ENCODE measurements at places on chromosomes 2 and 18.

GRCh38 chr18:58148954-58149471 lies 105.0 kb downstream of the NEDD4L start:
- DNase-seq, result no peak

DNA sequence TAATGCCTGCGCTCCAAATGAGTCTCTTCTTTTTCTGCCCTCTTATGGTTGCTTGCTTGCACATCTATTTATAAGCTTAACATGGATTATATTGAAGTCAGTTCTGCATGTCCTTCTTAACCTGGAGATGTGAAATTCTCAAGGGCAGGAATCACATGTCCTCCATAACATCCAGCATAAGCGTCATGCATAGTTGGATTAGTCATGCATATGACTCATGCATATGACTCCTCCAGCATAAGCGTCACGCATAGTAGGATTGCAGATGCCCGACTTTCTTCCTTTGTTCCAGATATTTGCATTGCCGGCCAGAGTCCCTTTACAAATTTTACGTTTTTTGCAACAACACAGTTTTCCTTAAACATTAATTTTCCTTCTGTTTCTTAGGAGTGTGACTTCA lies 308.6 kb downstream of the TGIF1 start:
- no peak for DNase-seq

DNA sequence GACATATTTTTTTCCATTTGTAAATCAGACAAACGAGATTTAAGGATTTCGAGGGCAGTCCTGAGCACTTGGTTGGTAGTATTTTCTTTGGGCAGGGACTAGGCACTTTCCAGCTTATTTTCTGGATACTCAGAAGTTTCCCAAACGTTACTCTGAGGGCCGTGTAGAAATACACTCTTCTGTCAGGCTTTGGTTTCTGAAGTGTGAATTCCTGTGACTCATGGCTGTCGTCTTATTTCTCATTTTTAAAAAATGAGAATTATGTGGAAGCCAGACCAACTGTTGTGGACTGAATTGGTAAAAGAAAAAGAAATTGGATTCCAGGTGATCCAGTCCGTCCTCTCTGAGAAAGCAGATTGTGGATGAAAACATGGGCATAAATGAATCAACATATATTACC lies 658.6 kb upstream of the FANCL start:
- no peak for DNase-seq

- DNase-seq, result no peak
Observed at GRCh38 chr18:25121442-25121841, 230.5 kb downstream of the ZNF521 start.

DNA sequence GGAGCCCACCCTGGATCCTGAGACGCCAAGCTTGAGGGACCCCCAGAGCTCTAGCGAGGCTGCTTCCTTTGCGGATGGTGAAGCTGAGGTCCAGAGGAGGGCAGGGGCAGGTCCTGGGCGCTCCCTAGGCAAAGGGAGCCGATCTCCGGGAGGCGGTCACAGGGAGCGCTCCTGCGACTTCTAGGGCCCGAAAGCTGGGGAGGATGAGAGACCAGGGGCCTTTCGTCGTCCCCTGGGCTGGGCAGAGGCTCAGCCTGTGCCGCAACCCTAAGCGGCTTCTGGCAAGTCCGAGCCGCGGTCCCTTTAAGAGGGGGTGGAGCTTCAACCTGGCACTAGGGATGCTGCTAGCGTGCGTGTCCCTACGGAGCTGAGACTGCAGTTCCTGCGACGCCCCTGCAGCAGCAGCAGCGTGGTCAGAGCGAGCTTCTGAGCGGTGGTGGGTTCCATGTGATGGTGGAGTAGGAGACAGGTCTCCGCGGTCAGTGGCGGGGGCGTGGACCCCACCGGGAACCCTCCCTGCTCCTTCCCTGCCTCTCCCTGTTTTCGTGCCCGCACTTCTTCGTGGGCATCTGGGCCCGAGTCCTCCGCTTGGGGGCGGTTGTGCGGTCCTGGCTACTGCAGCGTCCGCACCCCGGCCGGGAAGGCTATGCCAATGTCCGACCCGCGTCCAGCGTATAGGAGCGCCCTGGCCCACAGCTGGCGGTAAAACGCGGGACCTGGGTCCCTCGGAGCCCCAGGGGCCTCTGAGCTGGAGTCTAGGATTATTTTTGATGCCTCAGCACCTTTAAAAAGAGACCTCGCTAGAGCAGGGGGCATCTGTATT lies 154.6 kb downstream of the CCDC74A start:
- peak; percentile 91 for DNase-seq

DNA sequence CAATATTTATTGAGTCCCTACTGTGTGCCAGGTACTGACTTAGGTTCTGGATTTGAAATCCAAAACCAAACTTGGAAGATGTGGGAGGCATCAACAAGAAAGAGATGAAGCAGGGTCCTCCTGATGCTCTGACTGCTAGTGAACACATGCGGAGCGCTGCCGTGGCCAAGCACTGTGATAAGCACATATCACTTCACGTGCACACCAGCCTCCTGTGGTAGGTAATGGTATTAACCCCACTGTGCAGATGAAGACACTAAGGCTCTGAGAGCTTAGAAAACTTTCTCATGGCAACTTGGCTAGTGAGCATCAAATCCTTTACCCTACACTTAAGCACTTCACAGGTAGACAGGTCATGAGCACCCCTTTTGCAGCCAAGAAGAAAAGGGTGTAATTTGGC lies 216.1 kb downstream of the HAUS1 start:
- no peak for DNase-seq

DNA sequence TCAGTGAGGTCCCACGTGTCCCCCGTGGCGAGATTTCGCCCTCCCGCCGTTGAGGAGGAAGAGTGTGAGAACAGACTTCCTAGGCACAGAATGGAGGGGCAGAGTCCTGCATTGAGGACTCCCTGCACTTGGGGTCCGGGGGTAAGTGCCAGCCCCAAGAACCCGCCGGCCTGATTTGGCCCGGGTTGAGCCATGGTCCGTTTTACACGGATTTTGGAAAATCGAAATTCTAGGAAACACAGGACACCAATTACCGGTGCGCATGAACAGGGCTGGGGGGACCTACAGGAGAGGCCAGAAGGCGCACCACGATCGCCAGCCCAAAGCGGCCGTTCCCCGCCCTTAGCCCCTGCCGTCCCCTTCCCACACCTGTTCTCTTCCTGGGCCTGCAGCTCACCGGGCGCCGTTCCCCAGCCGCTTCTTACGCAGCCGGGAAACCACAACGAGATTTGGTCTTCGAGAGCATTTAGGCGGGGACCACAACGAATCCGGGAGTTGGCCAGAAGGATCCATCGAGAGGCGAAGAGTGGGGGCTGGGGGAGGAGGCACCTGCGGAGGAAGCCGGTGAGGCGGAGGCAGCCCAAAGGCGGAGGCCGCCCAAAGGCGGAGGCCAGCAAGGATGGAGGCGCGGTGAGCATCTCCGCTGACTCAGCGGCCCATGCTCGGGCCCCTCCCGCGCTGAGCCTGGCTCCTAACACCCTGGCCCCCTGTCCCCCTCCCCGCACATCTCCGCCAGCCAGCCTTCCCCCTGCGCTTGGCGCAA lies 464 bp upstream of the TLX2 start:
- no peak for DNase-seq

DNA sequence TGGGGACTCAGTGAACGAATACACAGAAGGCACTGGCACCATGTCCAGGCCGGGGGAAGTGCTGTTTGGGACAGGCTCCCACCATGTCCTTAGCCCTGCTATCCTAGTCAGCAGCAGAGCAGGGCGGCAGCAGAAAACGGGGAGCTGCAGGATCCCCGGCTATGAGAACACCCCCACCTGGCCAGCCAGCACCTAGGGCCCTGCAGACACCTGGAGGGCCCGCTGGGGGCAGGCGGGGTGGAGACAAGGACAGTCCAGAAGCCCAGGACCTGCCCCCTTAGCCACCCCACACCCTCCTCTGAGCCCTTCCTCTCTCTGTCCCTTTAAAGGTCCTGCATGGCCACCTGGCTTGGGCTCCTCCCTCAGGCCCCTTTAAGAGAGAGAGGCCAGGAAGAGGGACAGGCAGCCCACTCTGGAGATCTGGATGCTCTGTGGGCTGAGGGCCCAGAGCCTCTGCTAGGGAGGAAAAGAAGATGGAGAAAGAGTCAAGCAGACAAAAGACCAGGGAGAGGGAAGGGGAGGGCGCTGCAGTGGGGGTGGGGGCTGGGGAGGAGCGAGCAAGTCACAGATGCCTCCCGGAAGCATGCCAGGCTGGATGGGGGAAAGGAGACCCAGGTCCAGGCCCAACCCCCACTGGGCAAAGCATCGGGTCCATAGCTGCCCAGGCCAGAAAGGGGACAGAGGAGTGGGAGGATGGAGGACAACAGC lies 48.6 kb downstream of the BIN1 start:
- no peak for DNase-seq

- DNase-seq, result peak; percentile 22
Observed at GRCh38 chr2:215002500-215002899, 135.9 kb downstream of the ABCA12 start.

DNA sequence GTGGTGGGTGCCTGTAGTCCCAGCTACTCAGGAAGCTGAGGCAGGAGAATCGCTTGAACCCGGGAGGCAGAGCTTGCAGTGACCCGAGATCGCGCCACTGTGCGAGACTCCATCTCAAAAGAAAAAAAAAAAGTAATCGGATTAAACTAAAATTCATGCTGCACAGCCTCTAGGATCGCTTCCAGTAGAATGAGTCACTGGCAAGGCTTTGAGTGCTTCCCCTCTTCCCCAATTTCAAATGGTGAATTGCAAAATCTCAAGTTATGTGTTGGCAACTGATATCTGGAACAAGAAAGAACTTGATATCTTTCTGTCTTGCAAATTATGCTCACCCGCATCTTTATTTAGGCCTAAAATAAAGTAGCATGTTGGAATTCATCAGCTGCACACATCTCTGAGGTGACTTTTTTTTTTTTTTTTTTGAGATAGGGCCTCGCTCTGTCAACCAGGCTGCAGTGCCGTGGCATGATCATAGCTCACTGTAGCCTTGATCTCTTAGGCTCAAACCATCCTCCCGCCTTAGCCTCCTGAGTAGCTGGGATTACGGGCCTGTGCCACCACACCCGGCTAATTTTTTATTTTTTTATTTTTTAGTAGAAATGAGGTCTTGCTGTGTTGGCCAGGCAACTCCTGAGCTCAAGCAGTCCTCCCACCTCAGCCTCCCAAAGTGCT lies 12.7 kb downstream of the TTC39C start:
- peak; percentile 73 for DNase-seq

DNA sequence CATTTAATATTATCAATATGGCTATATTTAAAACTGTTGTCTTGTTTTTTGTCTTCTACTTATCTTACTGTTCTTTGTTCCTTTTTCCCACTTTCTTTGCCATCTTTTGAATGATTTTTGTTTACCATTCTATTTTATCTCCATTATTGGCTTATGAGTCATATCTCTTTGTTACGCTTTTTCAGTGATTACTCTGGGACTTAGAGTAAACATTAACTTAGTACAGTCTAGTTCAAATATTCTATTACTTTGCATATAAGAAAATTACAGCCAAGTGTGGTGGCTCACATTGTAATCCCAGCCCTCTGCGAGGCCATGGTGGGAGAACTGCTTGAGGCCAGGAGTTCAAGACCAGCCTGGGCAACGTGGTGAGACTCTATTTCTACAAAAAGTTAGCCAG lies 26.1 kb downstream of the ADCY3 start:
- no peak for DNase-seq

- no peak for DNase-seq
Observed at GRCh38 chr2:166373951-166374350, 1.8 kb downstream of the SCN9A start.

DNA sequence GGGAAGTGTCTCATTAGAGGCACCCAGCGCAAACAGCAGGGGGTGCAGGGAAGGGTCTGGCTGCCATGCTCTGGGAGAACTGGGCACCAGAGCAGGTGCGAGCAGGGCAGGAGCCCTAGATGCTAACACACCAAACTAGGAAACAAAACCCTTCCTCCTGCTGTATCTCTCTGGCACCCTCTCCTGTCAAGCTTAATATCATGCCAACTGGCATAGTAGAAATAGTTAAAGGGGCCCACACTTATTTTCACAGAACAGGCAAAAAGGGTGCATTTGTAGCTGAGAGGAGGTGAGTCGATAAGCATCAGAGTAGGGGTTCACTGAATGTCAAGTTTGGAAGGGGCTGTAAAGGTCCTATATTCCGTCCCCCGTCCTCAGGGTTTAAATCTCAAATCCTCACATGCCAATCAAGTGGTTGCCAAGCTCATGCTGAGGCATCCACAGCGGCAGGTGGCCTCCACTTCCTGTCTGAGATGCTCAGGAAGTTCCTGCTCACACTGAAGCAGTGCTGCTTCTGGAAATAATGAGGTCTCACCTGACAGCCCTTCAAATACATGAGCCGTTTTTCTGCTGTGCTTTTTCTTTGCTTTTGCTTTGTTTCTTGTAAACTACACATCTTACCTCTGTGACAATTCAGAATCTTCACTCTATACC lies 14.9 kb upstream of the ACKR3 start:
- DNase-seq, result no peak

DNA sequence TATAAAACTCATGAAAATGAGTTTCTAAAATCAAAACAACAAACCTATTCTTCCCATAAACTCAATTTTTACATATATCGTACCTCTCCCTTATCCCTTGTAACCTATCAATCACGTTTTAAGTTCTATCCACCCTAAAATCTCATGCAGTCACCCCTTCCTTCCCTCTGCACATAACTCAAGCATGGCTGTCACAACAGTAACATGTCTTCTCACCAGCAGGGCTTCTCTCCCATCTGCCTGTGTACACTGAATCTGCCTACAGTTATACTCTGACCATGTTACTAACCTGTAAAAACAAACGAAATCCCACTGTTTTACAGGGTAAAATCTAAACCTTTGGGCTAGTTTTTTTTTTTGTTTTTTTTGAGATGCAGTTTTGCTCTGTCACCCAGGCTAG lies 68.2 kb downstream of the MAP4K3 start:
- DNase-seq, result no peak

DNA sequence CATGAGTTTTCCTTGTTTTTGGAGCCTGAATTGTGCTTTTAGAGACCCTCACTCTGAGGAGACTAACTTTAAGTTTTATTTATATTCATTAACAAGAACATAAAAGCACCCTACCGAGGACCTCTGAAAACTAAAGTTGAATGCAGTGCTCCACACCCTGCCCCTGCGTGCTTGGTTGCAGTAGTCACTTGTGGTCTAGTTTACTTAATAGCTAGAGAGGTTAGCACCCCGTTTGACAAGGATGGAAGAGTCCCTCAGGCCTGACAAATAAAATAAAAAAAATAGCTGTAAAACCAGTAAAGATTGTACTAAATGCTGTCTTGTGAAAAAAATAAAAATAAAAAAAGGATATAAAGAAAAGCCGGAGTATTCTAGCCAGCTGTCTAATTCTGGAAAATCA lies 395.2 kb downstream of the MTX2 start:
- DNase-seq, result no peak

- DNase-seq, result no peak
Observed at GRCh38 chr18:78912336-78912735, 67.3 kb upstream of the SALL3 start.

GRCh38 chr18:8828798-8829197 lies 123.4 kb downstream of the MTCL1 start:
- DNase-seq, result no peak

- DNase-seq, result no peak
Observed at GRCh38 chr2:46010925-46011490, 286.2 kb upstream of the EPAS1 start.

DNA sequence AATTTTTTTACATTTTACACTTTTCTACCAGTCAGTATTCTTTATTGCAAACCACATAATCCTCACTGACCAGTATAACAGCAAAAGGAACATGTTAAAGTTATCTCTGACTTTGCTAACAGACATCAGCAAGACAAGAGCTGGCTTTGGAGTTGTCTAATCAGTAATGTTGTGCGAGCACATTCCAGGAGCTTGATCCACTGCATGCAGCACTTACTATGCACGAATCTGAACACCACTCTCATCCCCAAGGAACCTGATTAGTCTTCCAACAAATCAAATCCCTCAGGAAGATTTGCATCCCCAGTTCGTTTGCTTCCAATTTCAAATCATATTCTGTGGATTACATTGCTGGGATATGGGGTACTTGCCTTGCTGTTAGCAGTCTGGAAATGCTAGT lies 269.3 kb upstream of the EPC2 start:
- no peak for DNase-seq

Measured in left lung (tissue), 14 donors.